ENCODE measurements at places on chromosomes 7 and 10. TPM values are rescaled to one million over a fixed set of nuclear protein-coding genes. Genes with fewer than 3 reads are reported as not detected.

DNA sequence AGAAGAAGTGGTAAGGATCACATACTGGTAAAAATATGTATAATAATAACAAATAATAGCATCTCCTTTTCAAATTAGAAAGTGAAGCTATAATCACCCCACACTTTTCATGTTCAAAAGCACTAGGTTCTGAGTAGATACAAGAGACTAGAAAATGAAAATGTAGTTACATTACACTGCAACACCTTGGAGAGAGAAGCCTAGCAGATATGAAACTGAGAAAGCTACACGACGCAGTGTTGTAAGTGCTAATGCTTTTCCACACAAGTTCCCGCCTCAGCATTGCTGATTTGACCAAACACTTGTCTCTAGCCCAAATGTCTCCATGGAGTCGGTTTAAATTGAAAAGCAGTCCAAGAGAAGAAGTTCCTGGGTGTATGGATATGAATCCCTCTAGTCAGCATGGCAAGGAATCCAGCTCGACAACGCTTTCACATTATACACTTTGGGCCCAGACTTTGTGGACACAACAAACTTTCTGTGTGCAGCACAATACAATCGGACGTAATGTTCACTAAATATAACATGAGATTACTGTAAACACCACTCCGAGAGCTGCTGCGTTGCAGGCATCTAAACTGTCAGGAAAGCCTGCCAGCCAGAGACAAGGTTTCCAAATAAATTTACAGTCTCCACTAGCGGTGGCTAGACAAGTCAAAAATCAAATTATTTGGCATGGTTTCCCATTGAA lies 1.7 kb downstream of the PDE1C start:
- peak; percentile 47 for DNase-seq

Gene ASNS
- 23.4 TPM for total RNA-seq

- DNase-seq = no peak
Measured at GRCh38 chr7:41858201-41858600, 155.3 kb upstream of the INHBA start.

- DNase-seq = no peak
Measured at GRCh38 chr7:69832356-69832755, 234.1 kb downstream of the AUTS2 start.

DNA sequence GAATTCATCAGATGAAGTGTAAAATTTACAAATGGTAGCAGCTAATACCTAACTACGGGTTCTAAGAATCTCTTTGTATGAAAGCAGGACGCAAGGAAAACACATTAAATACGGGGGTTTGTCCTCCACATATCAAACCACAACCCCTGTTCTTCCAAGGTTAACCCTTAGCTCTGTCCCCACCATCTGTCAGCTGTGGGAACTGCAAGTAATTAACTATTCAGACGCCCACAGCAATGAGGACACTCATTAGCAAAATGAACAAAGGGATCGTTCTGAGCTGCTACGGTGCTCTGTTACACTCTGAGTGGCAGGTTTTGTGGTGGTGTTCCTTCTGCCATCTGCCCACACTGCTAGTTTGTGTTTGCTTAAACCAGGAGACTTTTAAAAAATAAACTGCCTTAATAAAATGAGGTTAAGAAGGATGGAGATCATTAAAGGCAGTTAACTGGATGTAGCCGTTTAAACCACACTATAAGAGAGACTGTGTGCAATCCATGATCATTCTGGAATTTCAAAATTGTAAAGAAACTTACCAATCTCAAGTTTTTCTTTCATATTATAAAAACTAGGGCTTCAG lies 51.4 kb downstream of the C10orf67 start:
- DNase-seq = peak; percentile 21

GRCh38 chr7:95925971-95926370 lies 153.6 kb downstream of the DYNC1I1 start:
- DNase-seq = no peak

DNA sequence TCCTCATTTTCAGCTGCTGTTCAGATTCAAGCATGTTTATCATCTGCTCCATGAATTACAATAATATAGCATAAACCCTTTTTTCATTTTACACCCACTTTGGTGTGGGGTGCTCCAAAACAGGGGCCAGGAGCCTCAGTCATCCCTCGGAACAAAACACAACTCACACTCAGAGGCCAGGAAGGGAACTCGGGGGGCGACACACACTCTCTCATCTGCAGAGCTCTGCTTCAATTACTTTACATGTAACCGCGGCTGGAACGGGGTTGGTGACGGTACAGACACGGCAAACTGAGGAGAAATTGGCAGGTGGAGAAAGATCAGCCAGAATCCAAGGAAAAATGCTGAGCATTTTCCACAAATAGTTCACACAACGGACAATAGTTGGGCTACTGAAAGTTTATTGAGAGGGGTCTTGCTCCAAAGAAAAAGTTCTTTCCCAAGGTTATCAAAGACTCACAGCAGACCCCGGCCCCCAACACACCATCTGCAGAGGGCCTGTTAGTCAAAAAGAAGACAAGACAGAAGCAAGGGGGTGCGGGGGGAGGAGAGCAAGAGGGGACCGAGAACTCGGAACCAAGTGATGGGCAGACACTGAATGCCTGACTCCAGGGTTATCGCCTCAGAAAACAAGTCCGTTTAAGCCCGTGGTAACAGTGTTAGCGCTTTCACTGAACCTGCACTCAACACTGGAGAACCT lies 20.5 kb downstream of the DIP2C start:
- DNase-seq = no peak

DNA sequence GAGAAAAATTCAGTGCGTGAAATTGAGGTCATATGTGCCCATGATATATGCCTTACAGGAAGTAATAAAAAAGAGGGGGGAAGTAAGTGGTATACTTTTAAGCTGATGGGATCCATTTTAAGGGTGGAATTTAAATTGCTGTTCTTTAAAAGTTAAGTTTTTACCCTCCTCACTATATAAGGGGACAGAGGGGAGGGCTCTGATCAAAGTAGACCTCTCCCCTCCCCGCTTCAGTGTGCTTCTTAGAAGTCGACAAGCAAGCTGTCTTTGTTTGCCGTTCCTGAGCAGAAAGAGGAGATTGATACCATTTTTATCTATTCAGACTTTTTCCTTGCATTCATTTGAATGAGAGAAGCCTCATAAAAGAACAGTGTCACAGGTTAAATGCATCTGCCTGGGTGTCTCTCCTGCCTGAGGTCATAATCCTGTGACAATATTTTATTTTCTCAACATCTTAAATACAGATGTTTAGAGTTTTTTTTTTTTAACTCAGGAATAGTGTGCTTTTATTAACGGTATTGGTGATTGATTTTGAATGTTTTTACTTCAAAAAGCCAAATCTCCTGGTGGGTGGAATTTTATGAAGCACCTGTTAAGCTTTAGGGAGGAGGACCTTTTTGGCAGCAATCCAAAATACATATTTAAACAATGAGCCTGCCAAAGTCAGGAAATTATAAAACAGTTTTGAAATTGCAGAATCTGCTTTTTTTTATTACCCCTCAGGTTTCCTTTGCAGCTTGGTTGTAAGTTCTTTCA lies 141.7 kb downstream of the KAT6B start:
- DNase-seq = peak; percentile 40

GRCh38 chr10:126080879-126081411 lies 184.6 kb downstream of the FANK1 start:
- no peak for DNase-seq

Gene HOXA1
- 11.8 TPM for total RNA-seq

GRCh38 chr7:8284606-8285005 lies 22.6 kb upstream of the ICA1 start:
- DNase-seq = no peak

Gene SMKR1
- total RNA-seq = not detected

DNA sequence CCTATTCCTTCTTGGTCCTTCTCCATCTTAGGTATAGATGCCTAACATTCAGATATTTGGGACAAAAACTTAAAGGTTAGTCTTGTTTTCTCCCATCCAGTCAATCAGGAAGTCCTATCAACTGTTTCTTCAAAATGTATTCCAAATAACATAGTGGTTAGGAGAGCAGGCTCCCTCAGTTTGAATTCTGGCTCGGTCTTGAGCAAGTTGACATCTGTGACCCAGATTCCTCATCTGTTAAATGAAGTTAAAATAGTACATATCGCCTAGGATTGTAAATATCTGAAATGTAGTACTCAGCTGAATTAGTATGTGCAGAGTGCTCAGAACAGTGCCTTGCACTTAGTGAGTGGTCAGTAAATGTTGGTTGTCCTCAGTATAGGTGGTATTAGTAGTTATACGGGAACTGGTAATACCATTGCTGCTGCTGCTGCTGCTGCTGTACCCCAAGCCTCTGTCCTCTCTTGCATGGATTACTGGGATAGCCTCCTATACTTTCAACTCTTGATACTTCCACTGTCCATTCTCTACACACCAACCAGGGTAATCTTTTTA lies 58.6 kb downstream of the RALA start:
- DNase-seq = peak; percentile 45

GRCh38 chr10:26432938-26433337 lies 5.2 kb upstream of the APBB1IP start:
- DNase-seq = no peak

DNA sequence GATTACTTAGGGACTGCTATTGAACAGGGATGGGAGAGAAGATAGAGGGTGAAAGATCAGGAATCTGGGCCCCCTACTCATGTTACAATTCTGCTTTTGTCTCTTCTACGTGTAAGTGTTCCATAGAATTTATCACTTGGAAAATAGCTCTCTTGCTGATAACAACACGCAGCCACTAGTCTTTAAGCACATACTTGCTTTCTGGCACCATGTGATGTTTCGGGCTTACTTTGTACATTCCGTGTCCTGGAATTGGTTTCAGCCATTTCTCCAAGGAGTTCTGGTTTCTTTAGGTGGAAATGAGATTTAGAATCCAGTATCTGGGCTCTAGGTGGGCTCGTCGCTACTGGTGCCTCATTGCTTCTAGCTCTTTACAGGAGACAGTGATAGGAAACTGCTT lies 59.7 kb downstream of the TFAM start:
- no peak for DNase-seq

DNA sequence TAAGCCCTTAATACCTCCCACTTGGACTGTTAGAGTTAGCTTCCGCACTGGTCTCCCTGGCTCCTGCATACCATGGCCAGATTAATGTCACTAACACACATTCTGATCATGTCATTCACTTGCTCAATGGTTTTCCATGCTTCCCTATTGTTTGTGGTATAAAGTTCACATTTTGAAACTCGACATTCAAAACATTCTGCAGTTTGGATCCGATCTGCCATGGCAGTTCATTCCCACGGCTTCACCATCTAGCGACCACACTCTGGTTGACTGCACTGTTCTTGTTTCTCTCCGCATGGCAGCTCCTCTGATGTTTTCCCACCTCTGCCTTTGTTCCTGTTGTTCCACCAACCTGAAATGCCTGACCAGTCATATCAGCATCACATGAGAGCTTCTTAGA lies 87.4 kb upstream of the WAC start:
- DNase-seq = no peak

DNA sequence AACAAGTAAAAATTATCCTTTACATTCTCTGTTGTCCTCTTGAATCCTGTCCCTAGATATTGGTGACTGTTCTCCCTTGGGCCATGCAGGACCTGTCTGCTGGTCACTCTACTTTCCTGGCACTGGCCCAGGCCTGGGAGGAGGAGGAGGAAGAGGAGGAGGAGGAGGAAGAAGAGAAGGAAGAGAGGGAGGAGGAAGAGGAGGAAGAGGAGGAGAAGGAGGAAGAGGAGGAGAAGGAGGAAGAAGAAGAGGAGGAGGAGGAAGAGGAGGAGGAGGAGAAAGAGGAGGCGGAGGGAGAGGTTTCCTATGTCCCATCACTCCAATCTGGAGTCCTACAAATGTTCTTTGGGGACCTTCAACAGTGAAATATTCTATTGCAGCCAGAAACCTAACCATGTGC lies 97.3 kb upstream of the NAMPT start:
- DNase-seq = no peak

- peak; percentile 32 for DNase-seq
Measured at GRCh38 chr10:78913219-78914059, 155.3 kb upstream of the ZMIZ1 start.

- no peak for DNase-seq
Measured at GRCh38 chr7:107432261-107432660, 37.6 kb upstream of the GPR22 start.

- DNase-seq = peak; percentile 72
Measured at GRCh38 chr7:26202019-26202990, 760 bp downstream of the CBX3 start.

DNA sequence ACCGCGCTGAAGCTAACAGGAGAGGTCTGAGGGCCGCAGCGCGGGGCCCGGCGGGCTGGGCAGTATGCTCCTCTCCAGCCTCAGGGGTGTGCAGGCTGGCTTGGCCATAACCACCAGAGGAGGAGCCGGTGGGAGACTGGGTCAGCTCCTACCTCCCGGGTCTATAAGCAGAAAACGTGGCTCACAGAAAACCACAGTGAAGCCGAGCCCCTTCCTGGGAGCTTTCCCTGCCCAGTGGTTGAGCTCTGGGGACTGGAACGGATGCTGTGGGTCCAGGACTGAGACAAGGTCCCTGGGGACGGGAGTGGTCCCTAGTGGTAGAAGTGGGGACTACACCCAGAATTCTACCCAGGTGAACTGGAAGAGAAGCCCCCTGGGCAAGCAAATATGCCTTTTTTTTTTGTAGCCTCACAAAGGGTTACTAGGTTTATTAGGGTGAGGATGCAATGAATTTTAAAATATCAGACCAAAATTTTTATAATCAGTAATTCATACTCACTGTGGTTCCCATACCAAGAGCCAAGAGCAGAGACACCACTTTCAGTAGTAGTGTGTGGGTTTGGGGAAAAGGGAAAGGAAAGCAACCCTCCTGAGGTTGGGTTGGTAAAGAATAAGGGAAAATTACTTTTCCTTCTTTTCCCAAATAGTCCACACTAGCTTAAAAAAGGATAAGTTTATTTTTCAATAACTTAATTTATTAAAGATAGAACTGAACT lies 67.9 kb upstream of the PRKCQ start:
- no peak for DNase-seq

Gene ZDHHC16
- total RNA-seq = 70.4 TPM

- no peak for DNase-seq
Measured at GRCh38 chr10:89589101-89589720, 53.8 kb upstream of the SLC16A12 start.

DNA sequence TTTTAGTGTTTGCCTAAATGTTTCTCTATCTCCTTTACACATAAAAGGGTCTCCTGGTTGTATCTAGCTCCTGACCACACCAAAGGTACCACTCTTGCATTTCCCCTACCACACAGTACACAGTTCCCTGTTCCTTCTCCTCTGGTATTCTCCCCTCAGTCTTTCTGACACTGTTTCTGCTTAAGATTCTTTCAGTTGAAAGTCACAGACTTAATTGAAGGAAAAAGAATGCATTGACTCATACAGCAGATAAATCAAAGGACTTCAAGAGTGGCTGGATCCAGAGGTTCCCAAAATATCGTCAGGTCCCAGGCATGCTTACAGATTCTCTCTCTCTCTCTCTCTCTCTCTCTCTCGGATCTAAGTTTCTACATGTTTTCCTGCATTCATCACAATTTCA lies 185.6 kb upstream of the LRGUK start:
- no peak for DNase-seq

- DNase-seq = no peak
Measured at GRCh38 chr10:37263304-37263703, 137.9 kb downstream of the ANKRD30A start.

Measured in G401 (cell line).